ENCODE measurements at places on chromosomes 6 and 20.

- DNase-seq: no peak
These were observed 174.6 kb downstream of the KHDC1L start for GRCh38 chr6:73050706-73051105.

DNA sequence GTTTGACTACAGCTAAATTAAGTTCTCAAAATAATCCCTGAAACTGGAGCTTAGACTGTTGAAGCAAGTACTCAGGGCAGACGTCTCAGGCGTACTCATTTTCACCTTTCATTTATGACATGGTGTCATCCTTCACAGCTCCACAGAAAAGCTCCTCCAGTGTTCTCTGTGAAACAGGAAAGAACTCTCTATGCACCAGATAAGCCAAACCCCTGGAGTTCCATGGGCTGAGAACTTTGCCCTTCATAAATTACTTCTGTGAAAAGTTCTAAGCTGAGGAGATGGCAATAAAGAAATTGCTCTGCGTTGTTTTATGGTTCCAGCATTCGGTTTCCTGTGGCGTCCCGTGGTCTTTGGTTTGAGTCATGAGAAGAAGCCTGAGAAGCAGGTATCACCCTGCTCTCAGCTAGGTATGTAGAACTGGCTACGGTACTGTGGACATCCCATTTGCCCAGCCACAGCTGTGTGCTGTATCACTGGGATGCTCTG, 20.2 kb upstream of the RREB1 start:
- no peak for DNase-seq

- DNase-seq: no peak
These were observed 162.2 kb downstream of the TBXT start for GRCh38 chr6:166005401-166005943.

- no peak for DNase-seq
These were observed 259.1 kb downstream of the ARID1B start for GRCh38 chr6:157036245-157036711.

GRCh38 chr20:3106658-3107463, 22.3 kb upstream of the AVP start:
- no peak for DNase-seq
